ENCODE measurements at places on chromosomes 3 and 15.

GRCh38 chr15:50164458-50164857, 17.5 kb upstream of the SLC27A2 start:
- DNase-seq, result no peak

DNA sequence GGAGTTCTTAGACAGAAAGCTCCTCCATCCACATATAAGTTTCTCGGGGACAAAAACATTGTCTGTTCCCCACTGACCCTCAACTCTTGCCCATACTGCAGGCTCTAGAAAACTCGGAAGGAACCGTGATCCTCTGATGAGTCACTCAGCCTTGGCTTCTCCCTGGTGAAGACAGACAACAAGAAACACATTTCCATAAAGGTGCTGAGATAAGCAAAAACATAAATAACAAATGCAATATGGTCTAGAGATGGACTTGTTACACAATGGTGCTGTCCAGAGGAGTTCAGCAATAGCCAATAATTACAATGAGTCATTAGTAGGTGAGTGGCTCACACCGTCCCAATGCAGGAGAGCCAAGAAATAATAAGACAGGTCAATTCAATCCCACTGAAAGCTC, 43.7 kb downstream of the MAGI1 start:
- no peak for DNase-seq

DNA sequence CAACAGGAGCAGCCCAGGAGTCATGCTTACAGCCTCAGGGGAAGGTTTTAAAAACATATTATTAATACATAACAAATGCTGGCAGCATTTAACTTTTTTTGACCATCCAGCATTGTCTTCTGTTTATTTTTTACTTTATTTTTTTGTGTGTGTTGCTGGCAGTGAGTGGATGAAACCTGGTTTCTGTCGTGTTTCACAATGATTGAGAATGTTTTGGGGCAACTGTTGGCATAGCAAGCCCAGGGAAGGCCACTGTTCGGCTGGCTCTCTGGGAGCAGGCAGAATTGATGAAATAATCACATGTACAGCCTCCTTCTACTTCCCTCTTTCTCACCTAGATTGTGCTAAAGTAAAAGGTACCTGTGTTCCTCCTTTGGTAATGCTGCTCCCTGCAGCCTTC, 190.2 kb downstream of the NR1D2 start:
- no peak for DNase-seq

DNA sequence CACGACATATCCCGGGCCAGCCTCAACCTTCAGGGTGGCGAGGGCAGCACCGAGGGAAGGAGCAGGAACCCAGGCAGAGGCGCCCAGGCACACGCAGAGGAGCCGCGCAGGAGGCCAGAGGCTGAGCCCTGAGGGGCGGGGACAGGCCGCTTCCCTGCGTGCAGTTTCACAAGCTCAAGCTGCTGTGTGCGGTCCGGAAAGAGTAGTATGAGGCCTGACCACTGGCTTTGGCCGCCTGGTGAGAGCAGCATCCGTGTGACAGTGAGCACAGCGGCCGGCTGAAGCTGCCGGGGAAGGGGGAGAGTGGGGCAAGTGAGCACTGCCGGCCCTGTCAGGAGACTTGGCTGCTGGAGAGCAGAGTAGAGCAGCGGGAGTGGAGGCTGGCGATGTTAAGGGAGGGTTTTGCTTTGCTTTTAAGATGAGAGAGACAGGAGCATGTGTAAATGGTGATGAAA, 8.7 kb downstream of the ZDHHC19 start:
- DNase-seq, result no peak

GRCh38 chr15:100106732-100107131, 235.0 kb downstream of the ADAMTS17 start:
- DNase-seq, result no peak

Data from LoVo (cell line).